Left renal pelvis (tissue), 4 donors: ENCODE measurements at places on chromosomes 2 and 18. TPM values are rescaled to one million over a fixed set of nuclear protein-coding genes. Genes with fewer than 3 reads are reported as not detected.

TFCP2L1 gene
- 56.1 TPM for polyA plus RNA-seq

G6PC2 gene
- not detected for polyA plus RNA-seq

ESCO1 gene
- polyA plus RNA-seq: 28.2 TPM

ASTL gene
- 0.14 TPM for polyA plus RNA-seq

HOXD12 gene
- polyA plus RNA-seq: 0.38 TPM

MOGAT1 gene
- polyA plus RNA-seq: not detected

CPO gene
- 2.0 TPM for polyA plus RNA-seq

GALR1 gene
- polyA plus RNA-seq: 0.11 TPM

IFT172 gene
- 32.9 TPM for polyA plus RNA-seq

C2orf15 gene
- 11.6 TPM for polyA plus RNA-seq

TACR1 gene
- polyA plus RNA-seq: 1.6 TPM

NGEF gene
- 3.5 TPM for polyA plus RNA-seq

ARHGAP28 gene
- 80.9 TPM for polyA plus RNA-seq

RAX gene
- not detected for polyA plus RNA-seq
